ENCODE measurements at places on chromosomes 6 and 20. TPM values are rescaled to one million over a fixed set of nuclear protein-coding genes. Genes with fewer than 3 reads are reported as not detected.

DNA sequence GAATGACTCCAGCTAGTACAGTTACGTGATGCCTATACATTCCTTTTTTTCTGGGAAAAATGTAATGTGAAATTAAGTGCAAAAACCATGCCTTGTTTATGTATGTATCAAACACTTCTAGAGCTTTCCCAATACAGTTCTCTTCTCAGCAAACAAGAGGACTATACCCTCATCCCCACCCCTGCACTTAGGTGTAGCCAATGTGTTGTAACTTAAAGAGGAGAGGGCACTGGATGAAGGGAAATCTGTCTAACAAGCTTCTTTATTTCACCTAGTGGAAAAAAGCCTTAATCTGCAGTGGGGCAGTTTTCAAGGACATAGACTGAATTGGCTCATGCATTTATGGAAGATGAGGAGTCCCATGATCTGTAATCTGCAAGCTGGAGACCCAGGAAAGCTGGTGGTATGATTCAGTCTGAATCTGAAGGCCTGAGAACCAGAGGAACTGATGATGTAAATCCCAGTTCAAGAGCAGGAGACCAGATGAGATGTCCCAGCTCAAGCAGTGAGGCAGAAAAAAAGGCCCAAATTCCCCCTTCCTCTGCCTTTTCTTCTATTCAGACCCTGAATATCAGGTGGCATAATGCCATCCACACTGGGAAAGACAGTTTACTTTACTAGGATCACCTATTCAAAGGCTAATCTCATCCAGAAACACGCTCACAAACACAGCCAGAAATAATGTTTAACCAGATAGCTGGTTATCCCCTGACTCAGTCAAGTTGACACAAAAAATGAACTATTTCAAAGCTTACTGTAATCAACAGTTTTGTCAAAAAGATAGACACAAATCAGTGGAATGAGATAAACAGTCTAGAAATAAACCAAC, 25.8 kb upstream of the SLC17A3 start:
- DNase-seq: no peak

Gene POU3F2
- total RNA-seq: not detected

DNA sequence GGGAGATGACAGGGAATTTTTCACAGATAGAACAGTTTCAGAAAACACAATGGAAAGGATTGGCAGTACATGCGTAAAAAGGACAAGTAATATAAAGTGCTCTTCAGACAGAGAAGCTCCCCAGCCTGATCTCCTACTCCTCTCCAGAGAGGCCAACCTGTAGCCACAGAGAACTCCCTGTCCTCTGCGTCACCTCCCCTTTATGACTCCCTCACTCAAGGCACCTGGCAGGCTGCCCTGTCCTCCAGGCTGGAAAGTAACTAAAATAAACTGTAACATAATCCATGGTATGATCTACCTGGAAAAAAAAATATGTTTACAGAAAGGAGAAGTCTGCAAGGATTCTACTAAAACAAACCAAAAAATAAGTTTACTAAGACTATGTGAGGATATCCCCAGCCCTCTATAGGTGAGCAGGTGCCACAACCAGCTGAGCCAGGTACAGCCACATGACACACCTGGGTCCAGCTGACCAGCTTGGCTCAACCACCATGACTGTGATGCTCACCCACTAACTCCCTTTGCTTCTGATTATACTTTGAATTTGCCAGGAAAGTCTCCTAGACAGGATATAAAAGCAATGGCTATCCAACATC, 29.2 kb downstream of the MBOAT1 start:
- peak; percentile 69 for DNase-seq

Gene COL12A1
- total RNA-seq: 28.3 TPM

DNA sequence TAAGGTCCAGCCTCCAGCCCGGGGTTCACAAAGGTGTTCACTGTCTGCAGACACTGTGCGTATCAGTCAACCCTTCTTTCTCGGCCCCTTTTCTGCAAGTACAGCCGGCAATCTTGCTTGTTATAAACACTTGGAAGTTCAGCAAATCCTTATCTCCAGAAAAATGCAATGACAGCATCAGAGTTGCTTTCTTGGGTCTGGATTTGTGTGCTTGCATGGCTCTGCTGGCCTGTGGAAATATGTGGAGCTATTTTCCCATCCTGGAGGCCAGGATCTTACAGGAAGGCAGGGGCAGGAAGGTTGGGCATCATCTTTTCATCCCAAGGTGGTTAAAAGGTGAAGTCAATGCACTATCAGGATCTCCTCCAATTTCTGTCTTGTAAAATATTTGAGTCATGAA, 100.3 kb downstream of the SMOC2 start:
- DNase-seq: no peak

Measured in kidney (tissue), 22 donors.